ENCODE measurements at places on chromosomes 1 and 21.

DNA sequence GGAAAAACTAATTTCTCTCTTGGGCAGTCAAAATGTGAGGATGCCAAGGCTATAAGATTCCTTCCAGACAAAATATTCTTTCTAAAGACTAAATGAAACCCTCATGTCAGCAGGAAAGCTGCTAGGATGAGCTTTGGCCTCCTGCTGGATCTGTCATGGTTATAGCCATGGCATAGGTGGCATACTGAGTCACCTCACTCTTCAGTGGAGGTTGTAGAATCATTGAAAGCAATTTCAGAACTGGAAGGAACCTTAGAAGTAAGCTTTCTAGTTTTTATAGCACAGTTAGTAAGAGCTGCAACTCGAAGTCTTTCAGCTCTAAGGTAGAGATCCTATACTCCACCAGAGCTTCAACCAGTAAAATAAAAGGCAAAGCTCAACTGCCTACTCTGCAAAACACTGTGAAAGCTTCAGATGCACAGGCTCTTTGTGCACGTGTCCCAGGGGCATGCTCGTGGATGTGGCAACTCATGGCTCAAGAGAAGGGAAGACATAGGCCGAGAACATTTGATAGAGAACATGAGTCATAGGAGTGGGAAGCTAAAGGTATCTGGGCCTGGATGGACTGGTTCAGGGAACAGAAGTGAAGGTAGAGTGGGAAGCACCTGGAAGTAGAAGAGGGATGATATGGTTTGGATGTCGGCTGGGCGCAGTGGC is 5.8 kb downstream of the AVPR1B start:
- DNase-seq = no peak

DNA sequence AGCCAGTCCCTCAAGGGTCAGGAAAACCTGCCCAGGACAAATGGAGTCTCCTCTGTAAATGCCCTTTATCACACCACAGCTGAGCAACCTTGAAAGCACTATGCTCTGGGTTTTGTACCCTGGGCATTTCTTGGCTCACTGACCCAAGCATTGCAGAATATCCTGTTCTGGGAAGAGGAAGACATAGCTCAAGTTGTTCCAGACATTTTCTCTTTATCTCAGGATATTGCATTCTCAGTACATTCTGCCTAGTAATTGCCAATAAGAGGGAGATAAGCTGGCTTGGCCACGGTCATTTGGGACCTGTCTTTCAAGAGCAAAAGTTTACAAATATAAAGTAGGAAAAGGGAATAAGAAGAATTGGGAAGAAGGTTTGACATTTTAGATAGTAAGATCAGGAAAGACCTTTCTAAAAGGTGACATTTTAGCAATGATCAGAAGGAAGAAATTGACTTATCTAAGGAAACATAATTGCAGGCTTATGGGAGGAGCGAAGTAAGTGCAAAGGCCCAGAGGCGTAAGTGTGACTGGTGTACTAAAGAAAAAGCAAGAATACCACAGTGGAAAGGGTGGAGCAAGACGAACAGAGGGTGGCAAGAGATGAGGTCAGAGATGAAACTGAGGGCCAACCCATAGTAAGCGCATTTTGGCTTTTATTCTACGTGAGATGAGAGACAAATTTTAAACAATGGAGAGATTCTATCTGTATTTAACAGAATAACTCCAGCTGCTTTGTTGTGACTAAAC is 394.0 kb upstream of the CXADR start:
- DNase-seq = no peak

- DNase-seq = no peak
Observed at GRCh38 chr1:84379917-84380180, 18.4 kb upstream of the DNASE2B start.

DNA sequence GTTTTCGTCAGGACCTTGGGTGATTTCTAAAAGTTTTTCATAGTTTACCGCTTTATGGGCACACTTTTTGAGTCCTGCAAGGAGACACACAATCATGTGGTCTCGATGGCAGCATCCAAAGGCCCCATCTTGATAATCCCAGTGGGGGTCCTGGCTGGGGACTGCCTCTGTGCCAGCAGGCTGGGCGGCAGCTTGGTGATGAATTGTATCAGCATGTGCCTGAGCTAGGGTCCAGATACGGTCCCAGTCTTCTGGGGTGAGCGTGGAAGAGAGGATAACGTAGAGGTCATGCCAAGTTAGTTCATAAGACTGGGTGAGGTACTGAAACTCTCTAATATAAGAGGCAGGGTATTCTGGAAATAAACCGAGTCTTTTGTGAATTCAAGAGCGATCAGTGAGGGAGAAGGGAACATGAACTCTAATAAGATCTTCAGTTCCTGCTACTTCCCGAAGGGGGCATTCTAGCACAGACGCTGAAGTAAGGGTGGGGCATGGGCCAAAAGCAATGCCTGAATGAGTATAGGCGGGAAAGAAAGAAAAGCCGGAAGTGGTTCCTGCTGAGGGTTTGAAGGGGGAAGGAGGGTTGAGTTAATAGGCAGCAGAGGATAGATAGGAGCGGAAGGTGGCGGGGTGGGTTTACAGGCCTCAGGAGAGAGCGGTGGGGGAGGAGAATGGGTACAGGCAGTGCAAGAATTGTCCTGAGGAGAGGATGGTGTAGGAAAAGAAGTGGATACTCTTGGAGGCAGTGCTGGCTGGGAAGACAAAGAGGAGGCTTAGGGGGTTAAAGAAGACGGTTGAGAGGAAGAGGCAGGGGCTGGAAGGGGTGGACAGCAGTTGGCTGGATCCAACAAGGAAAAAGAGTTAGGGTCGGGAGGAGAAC is 1.6 kb downstream of the ERVH48-1 start:
- DNase-seq = no peak

GRCh38 chr1:102107441-102107840 is 110.7 kb upstream of the OLFM3 start:
- no peak for DNase-seq

- DNase-seq = no peak
Observed at GRCh38 chr1:38990386-38990737, 714 bp upstream of the AKIRIN1 start.

GRCh38 chr1:116390195-116390594 is 17.2 kb downstream of the ATP1A1 start:
- no peak for DNase-seq

- no peak for DNase-seq
Observed at GRCh38 chr1:180204231-180204630, 25.8 kb upstream of the LHX4 start.

- no peak for DNase-seq
Observed at GRCh38 chr1:1432274-1432950, 3.1 kb upstream of the VWA1 start.

DNA sequence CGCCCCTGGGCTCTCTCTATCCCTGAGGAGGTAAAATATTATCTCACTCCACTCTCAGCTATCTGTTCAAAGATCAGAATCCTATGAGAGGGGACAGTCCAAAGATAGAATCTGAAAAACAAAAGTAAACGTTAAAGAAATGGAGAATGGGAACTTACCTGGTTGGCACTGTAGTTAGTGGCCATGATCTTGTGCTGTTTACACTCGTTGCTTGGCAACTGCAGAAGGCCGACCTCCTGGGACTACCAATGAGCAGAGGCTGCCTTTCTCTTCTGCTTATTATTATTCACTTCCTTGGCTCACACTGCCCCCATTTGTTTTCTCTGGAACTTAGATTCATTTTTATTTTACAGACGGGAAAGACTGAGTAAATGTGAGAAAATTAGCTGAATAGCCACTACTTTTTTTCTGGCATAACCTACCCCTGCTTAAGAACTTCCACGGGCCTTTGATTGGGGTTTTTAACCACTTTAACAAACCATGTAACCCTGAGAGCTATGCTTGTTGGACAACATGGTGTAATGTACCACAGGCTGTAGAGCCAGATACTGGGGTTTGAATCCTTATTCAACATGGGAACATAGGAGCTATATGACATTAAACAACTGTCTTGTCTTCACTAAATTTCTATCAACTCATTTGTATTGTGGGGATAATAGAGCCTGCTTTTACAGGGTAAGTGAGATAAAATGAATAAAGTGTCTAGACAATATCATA is at the start of gene CFAP126:
Gene CFAP126 (minus strand): TSS at position 193 of the 717 bp plus-strand sequence. CDS start 8 bp downstream, at position 185.
- DNase-seq = no peak

All from caudate nucleus (tissue), 63 donors.